ENCODE measurements at places on chromosomes 11 and 22.

GRCh38 chr11:107844041-107844440, 14.5 kb downstream of the SLC35F2 start:
- DNase-seq, result no peak

- DNase-seq, result no peak
Measured at GRCh38 chr11:70422692-70423522, 24.6 kb downstream of the CTTN start.

- no peak for DNase-seq
Measured at GRCh38 chr22:27206374-27207133, 549.2 kb downstream of the MIAT start.

DNA sequence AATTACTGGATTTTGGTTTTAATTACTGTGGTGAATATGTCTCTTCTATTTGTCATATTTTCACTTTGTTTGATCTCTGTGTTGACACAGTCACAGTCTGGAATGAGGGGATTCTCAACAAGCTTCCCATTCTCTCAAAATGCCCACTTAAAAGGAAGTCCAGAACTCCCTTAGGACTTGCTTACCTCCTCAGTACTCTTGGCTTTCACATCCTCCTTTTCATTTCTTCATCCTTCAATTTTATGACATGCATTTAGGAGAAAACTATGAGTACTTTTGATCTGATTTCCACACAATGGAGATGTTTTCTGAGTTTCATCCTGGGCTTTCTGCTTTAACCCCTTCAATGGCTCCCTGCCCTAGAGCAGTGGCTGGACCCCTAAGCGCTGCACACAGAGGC, 49.3 kb upstream of the FLI1 start:
- no peak for DNase-seq

All from stimulated activated CD4-positive, alpha-beta T cell treated with anti-CD3 and anti-CD28 coated beads, Interleukin-2, amount 100 ng/mL, for 4 hours (primary cell).